ENCODE measurements at places on chromosomes 13 and 19.
A peak's percentile ranks its signal among the peaks of the same experiment; 100 is the strongest.

DNA sequence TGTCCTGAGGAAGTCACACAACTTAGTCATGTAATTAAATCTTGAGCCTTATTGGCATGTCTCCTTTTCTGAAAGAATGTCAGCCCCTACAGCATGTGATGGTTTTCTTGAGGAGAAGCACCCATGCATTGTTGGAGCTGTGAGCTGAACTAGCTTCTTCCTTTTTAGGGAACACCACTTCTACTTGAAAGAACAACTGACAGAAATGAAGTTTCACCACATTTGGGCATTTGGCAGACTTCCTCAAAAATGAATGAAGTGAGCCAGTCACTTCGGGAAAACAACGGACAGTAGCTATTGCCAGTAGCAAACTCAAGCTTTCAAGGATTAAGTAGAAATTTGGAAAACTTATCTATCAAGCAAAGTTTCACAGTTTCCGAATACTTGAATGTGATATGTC, 1351.3 kb downstream of the EFNB2 start:
- no peak for DNase-seq

DNA sequence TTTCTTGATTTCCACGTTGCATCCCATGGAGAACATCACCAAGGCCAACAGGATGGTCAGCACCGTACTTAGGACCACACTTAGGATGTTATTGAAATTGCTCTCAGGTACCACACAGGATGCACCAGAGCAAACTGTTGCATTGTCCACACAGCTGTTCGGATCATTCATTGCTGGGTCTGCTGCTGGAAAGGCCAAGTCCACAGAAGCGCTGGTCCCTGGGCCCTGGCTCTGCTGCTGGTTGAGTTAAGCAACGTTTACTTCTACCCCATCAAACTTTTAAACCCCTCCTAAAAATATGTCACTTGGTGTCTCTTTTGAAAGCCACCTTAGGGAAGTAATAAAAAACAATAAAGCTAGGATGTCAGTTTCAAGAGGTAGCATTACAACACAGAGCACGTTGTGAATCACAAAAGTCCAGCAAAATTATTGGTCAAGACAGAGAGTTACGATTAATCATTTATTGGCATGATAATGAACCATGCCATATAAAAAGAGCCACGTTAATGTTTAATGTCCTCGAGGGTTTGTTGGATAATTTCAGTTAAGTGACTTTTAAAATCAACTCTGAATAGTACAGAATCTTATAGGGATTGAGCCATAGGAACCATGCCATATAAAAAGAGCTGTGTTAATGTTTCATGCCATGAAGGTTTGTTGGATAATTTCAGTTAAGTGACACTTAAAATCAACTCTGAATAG, at the start of gene SLC10A2:
TSS of gene SLC10A2 (minus strand) at position 339 of the 702 bp plus-strand sequence. CDS start at position 171, 168 bp downstream.
- no peak for DNase-seq

DNA sequence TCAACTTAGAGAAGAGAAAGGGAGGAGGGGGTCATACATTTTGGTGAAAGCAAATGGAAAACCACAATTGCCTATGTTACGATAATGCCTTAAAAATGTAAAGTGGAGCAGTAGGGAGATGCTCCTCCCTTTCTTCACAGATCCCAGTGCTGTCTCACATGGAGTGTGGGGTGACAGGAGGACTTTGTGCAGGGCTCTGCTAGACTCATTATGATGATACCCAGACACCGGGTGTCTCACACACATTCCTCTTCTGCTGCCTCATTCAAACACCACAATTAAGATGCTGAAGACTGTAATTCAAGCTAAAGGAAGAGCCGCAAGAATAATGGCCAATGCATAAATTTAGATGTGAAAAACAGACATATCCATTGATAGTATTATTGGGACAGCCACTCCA, 150.6 kb downstream of the LHFPL6 start:
- no peak for DNase-seq

DNA sequence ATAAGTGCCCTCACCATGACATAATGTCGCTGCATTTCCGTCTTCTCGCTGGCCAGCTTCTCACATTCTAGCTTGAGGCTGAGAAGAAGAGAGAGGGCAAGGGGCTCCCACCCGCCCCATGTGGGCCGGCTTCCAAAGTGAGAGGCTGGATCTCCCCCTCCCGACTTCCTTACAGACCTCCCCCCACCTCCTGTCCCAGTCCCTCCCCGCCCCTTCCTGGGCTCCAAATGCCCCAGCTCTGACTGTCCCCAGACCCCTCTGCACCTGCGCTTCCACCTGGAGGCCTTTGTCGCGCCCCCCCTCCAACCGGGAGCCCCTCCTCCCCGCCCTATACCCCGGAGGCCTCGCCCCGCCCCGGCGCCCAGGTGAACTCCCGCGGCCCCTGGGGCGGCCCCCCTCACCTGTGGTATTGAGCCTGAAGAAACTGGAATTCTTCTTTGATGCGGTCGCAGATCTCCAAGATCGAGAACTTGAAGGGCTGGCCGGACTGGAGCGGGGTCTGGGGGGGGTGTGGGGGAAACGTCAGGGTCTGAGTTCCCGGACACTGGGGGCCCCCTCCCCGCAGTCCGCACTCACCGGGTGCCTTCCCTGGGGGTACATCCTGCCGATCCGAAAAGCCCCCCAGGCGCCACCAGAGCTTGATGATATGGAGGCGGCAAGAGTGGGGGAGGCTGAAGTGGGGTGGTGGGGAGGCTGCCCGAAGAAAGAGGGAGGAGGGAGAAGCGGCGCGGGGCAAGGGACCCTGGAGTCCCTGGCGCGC, 595 bp downstream of the TLE2 start:
- no peak for DNase-seq

DNA sequence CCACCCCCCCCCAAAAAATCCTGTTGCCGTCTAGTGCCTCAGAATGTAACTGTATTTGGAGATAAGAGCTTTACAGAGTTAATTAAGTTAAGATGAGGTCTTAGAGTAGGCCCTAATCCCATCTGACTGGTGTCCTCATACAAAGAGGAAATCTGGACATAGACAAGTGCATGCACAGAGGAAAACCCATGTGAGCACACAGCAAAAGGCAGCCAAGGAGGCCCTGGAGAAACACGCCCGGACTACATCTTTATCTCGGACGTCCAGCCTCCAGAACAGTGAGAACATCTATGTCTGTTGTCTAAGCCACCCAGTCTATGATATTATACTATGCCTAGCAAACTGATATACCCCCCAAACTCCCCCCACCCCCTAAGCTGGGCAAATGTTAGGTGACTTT, 193.8 kb downstream of the KATNAL1 start:
- DNase-seq, result no peak

GRCh38 chr13:113526466-113527220, 36.1 kb upstream of the DCUN1D2 start:
- no peak for DNase-seq

- DNase-seq, result no peak
These were observed 106.5 kb downstream of the LHFPL6 start for GRCh38 chr13:39496506-39496905.

DNA sequence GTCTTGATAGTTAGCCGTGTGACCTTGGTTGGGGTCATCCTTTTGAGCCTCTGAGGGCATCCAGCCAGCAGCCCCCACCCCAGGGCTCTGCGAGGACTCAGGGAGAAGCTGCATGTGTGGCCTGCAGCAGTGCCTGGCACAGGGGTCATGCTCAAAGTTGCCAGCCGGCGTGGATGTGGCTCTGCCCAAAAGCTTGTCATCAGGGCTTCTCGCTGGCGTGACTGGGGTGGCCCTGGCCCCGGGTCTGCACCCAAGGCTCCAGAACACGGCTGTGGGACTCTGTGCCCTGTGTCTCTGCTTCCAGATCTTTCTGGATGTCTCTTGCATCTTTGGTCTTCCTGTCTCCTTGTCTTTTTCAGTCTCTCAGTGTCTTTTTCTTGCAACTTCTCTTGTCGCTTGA, 90.9 kb downstream of the RYR1 start:
- DNase-seq, result no peak

- no peak for DNase-seq
These were observed 810 bp downstream of the CBY2 start for GRCh38 chr13:45702869-45703391.

- peak; percentile 23 for DNase-seq
These were observed 46.2 kb downstream of the CDK8 start for GRCh38 chr13:26300140-26300539.

DNA sequence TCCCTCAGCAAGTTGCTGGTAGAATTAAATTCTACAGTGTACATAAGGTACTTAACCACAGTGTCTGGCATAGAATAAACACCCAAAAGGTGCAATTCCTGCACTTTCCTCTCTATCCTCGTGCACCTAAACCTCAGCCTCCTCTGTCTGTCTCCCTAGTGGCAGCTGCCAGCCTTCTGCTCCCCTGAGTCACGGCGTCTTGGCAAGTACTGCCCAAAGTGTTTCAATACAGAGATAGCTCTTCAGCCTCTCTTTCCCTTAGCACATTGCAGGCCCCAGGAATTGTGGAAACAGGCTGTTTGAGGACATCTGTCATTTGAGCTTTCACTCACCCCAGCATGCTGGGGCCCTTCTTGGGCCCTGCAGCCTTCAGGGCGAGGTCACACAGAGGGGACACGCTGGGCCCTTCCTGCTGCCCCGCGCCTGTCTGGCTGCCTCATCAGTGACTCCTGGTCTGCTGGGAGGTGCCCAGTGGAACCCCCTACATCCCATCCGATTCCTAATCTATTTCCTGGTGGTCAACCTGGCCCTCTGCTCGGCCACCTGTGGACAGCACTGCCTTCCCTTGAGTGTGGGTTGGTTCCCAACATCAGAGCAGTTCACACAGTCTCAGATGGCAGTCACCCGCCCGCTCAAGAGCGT, 19.3 kb downstream of the COL4A2 start:
- no peak for DNase-seq

- no peak for DNase-seq
These were observed 6.6 kb downstream of the PEPD start for GRCh38 chr19:33514885-33515551.
